ENCODE measurements at places on chromosomes 5 and 9.

DNA sequence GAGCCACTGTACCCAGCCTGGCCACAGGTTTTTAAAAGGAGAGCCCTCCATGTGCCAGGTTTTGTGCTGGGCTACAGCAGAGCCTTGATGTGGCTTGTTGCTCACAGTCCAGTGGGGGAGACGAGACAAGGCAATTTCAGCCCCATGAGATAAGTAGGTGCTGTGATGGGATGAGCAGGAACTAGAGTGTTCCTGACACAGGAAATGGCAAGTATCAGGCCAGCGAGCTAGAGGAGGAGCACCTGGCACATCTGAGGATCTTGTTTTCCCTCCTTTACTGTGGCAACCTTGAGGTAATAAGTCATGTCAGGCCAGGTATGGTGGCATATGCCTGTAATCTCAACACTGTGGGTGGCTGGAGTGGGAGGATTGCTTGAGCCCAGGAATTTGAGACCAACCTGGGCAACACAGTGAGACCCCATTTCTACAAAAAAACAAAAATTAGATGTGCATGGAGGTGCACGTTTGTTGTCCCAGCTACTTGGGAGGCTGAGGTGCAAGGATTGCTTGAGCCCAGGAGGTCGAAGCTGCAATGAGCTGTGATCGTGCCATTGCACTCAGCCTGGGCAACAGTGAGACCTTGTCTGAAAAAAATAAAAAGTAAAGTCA is 3.8 kb upstream of the ZDHHC12 start:
- DNase-seq = no peak

DNA sequence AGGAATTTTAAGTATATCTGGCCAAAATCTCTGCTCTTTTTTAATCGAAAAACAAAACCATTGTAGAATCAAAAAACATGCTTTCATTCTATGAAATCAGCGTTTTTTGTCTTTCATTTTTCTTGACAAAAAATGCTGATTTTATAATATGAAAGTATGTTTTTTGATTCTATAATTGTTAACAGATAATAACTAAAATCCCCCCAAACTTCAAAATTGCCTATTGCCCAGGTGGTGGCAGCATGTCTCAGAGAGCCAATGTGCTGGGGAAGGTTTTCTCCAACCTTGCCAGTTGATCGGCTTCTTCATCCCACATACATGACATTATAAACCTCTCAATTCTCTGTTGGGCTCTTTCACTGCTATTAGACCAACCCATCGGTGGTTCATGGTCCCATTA is 5.1 kb upstream of the SMIM15 start:
- no peak for DNase-seq

DNA sequence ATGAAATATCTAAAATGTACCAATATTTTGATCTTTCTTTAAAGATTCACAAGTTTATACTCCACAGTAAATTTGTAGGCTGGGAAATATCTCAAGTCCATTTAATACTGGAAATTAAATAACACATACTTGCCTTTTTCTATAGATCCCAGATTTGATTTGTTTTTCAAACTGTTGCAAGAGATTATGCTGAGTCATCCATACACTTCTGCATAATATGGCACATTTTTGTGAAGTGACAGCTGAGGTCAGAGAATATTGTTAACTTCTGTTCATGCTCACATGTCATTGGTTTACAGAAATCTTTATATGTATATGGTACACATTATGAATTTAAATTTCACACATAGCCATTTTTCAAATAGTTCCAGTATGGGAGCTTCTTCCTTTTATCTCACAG is 1066.3 kb upstream of the NUDT12 start:
- no peak for DNase-seq

GRCh38 chr5:128673000-128673399 is 135.0 kb upstream of the FBN2 start:
- DNase-seq = no peak

- no peak for DNase-seq
These were observed 215.3 kb downstream of the MEF2C start for GRCh38 chr5:88667496-88668201.

DNA sequence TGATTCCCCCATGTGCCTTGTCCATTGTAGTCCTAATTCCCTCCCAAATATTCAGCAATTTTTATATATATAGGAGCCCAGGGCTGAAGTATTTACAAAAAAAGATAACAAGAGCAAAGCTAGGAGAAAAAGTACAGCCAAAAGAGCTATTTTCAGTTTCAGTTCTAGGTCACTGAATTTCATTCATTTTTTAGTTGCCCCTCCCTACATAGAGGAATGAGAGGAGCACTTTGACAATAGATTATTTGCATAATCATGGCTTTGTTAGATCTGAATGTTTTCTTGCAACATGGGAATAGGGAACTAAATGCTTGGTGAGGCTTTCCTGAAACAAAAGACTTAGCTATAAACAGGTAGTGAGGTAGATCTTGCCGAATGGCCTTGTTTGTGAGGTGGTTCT is 15.3 kb upstream of the F2RL2 start:
- no peak for DNase-seq

DNA sequence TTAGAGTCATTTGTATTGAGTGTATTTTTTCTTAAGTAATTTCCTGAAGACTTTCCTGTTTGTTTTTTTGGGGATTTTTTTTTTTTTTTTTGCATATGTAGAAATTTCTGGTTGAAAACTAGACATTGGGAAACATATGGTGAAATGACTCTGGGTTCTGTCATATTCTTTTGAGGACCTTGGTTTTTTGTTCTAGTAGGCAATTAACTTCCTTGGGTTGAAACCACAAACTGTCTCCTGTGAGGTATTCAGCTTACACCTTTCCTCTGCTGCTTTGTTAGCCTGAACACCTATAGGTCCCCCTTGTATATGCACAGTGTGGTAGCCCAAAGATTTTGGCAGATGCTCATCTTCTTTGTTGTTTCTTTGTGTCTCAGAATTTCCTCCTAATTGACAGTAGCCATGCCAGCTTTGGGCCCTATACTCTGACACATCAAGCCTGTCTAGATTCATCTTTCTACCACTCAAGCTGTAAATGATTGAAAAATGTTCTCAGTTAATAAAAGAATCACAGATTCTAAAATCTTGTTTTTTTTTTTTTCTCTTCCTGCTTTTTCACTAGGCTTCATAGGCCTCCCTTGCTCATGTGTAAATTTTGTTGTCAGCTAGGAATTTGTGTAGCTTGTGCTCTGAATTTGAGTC is 140.6 kb downstream of the COMMD10 start:
- DNase-seq = no peak

- no peak for DNase-seq
These were observed 12.0 kb downstream of the PDGFRB start for GRCh38 chr5:150143350-150144245.

DNA sequence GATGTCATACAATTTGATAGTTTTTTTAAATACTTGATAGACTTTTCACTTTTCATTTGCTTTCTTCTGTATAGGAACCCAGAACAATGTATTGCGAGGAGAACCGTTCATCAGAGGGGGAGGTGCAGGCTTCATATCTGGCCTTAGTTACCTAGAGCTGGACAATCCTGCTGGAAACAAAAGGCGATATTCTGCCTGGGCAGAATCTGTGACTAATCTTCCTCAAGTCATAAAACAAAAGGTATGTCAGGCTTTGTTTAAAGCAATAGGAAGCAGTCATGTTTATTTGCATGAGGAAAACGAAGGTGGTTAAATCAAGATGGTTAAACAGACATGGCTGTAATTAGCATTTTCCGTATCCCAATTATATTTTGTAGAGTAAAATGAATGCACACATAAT is 46.0 kb downstream of the C7 start:
- no peak for DNase-seq

DNA sequence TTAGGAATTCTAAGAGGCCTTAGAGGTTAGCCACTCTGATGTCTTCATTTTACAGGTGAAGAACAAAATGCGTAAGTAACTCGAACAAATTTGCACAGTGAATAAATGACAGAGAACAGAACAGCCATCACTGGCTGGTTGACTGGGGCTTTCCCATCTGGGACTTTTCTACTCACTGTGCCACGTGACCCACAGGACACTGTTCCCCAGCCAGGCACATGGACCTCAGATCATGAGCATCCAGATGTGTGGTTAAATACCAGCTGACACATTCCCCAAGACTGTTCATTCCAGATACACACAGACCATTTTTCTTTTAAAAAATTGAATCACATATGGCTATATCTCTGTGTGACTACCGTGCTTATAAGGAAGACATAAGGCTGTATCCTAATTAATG is 25.8 kb upstream of the MED10 start:
- no peak for DNase-seq

DNA sequence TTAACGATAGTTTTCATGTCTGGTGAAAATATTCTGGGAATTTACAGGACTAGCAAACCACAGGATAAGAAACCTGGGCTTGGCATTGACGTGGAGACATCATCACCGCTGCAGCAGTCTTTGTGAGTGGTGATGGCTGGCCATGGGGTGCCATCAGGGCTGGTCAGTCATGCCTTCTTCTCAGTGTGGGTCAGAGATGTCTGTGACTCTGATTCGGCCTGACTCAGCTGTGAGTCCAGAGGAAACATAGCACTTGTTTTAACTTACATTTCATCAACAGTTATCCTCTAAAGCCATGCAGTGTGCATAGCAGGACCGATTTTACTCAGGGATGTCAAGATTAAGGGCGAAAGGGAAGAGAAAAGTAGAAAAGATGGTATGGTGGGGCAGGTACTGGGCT is 33.2 kb upstream of the CYFIP2 start:
- DNase-seq = no peak

- no peak for DNase-seq
These were observed 159.7 kb downstream of the MUSK start for GRCh38 chr9:110828264-110828663.

DNA sequence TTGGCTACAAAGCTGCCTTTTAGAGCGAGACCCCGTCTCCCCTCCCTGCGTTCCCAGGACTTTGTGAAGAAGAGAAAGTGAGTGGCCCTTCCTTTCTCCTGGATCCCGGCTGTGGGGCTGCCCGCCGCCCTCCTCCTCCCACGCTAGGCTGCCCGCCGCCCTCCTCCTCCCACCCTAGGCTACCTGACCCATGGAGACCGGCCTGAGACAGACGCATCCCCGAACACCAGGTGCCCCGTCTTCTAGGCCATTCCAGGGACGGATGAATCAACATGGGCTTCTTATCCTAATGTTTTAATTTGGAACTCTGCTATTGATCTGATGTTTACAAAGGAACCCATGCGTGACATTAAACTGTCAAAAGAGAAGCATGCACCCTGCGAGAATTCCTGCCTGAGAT is 117.3 kb upstream of the LPCAT1 start:
- no peak for DNase-seq

- DNase-seq = no peak
These were observed 193.3 kb downstream of the TMEM38B start for GRCh38 chr9:105887679-105888078.

DNA sequence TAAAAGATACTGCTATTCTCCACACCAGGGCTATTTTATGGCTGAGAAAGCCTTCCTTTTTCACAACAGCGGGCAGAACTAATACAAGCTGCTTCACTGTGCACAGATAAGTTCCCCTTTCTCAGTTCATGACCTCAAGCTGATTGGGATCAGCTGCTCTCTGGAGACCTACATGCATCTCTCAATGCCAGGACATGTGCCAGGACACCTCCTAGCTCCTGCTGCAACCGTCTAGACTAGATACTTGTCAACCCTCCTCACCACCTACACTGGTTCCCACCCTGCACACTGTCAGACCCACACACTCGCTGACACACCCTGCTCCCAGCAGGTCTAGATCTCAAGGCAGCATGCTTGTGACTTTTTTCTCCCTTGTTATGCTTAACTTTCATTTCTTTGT is 39.8 kb downstream of the STARD4 start:
- no peak for DNase-seq

DNA sequence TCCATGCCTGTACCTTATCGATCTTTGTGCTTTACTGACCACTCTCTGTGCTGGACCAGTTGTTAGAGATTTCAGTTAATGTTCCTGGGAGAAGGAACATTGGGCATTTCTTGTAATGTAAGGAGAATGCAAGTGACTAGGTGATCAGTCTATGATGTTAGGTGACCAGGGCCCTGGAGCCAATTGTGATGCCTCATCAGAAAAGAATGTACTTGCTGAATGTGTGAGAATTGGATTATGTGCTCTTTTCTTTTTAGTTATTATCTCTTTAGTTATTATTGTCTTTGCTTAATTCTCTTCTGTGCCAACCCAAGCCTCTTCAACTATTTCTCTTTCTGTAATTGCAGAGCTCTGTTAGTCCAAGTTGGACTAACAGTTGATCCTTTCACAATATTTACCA is 92.9 kb downstream of the LRRC70 start:
- no peak for DNase-seq

DNA sequence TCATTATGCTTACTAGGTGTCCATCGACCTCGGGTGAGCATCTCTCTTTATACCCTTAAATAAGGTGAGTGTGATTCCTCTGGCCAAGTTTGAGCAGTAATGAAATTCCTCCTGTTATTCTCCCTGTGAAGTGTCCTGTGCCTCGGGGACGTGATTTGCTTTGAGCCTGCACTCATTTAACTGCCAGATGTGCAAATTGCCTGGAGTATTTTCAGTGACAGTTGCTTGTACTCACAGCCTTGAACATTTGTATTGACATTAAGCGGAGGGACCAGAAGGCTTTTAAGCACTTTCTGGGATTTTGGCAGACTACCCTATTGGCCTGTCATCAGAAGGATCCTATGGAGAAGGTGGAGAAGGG is 126.9 kb downstream of the DOCK2 start:
- DNase-seq = no peak

DNA sequence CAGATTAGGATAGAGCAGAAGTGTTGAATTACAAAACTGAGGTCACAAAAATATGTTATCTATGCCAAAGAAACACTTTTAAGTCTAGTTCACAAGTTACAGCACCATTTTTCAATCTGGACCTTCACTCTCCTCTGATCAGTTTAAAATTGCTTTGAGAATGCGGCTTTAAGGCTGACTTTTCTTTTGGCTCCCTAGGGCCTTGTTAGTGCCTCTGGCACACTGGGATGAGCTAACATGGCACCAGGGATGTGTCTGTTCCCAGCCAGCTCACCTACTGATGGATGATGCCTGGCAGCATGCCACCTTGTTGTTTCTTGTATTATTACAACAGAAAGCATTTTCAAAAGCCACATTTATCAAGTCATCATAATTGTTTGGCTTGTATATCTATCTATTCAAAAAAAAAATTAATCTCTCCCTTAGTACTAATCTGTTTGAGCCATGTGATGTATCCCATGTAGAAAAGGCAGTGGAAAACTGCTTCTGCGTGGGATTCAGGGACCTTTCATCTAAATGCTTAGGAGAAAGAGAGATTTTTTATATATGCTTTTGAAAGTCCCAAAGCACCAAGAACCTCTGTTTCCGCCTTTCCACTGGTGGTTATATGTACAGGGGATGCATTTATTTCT is 46.6 kb downstream of the ADAMTSL1 start:
- DNase-seq = peak; percentile 33

- no peak for DNase-seq
These were observed 89.6 kb downstream of the RAPGEF1 start for GRCh38 chr9:131650254-131650653.

GRCh38 chr9:87383344-87384150 is 114.1 kb upstream of the DAPK1 start:
- DNase-seq = no peak

GRCh38 chr5:51225789-51226742 is 157.2 kb upstream of the ISL1 start:
- DNase-seq = peak; percentile 87
